Stimulated activated CD8-positive, alpha-beta memory T cell treated with anti-CD3 and anti-CD28 coated beads, Interleukin-7, amount 100 ng/mL, for 1 hour (primary cell): ENCODE measurements at places on chromosomes 11 and 22.

DNA sequence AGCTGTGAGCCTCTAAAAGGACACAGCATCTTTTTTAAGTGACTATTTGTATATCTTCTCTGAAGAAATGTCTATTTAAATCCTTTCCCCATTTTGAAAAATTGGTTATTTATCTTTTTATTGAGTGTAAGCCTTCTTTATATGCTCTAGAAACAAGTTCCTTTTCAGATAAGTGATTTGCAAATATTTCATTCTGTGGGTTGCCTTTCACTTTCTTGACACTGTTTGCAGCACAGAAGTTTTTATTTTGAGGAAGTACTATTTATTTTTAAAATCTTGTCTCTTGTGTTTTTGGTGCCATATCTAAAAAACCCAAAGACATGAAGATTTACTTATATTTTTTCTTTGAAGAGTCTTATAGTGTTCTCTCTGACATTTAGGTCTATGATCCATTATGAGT, 40.1 kb upstream of the LYVE1 start:
- no peak for DNase-seq

GRCh38 chr11:75073459-75074190, 23.1 kb downstream of the OR2AT4 start:
- DNase-seq, result no peak

DNA sequence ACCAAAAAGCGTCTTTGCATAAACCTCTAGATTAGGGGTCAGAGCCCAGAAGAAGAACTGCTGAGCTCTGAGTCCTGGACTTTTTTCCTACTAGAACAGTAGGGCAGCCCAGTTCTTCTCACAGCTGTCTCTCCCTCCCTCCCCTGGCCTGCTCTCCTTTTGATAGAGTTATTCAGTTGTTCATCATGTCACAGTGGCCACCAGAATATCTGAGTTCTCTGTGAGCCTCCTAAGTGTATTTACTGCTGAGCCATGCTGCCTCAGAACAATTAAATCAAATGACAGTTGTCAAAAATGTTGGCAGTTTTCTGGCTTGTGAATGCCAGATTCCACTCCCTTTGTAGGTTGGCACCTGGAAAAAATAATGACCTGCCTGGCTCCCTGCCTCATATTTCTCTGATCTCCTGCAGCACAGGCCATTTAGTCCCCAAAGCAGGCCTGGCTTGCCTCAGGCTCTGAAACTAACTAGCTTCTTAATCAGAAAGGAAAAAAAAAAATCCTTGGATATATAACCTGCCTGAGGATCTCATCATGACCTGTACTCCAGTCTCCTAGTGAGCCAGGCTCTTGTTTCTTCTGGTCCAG, 377.4 kb upstream of the LARGE1 start:
- no peak for DNase-seq

DNA sequence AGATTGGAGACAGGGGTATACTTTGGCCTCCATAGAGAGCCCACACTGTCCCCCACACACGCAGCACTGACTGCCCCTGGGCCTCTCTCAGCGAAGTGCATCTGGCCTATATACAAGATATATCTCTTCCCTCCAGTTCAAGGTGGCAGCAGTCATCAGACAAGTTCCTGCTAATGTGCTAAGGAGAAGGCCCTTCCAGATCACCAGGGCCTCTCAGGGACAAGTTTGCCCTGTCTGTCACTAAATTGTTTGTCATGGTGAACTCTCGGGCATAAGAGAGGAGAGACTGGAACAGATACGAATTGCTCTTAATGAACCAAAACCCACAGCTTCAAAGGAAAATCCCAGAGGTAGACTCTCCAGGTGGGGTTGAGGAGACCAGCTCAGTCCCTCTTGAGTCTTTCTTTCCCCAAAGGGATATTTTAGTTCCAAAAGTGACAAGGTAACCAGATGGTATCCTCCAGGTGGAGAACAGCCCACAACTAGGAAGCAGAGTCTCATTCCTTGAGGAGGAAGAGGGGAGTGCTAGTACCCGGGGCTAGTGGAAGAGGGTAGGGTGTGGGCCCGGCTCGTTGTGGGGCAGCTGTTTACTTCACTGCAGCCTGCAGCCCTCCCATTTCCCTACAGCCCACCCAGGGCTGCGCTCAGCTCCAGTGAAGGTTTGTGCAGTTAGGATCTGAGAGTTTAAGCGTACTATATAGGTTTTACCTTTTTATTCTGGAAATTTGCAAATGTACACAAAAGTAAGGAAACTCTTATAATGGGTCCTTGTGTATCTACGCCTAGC, 2.2 kb upstream of the SLC35C1 start:
- DNase-seq, result no peak

DNA sequence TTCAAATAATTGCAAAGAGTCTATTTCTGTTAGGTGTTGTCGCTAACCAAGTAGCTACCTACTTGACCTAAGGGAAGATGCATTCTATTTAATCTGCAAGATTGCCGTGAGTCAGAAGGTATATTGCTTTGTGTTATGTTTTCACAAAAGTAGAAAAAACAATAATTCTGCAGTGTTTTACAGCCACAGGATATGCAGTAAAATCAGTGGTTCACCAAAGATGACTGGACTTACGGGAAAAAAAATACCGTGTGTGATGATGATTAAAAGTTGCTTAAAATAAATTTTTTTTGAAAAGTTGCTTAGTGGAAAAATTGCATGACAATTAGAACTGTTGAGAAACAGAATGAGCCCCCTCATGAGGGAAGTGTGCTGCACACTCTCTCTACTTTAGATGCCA, 209.1 kb downstream of the DDX10 start:
- DNase-seq, result no peak

DNA sequence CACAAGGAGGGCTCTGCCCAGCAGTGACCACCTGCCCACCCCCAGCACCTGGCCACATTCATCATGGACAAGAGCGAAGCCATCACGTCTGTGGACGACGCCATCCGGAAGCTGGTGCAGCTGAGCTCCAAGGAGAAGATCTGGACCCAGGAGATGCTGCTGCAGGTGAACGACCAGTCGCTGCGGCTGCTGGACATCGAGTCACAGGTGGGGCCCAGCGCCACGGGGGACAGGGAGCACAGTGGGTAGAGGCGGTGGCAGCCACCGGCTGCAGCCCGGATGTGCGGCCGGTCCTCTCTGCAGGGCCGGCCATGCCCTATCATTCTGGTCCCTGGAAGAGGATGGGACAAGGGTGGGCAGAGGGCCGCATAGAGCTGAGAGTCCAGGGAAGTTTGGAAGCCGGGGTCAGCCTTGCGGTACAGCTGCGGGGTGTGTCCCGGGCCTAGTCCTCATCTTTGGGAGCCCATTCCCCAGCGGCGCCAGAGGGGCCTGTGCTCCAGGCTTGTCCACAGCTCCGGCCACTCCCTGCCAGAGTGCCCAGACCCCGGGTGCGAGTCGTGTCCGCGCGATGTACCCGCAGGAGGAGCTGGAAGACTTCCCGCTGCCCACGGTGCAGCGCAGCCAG, 14.1 kb downstream of the EPS8L2 start:
- DNase-seq, result no peak

DNA sequence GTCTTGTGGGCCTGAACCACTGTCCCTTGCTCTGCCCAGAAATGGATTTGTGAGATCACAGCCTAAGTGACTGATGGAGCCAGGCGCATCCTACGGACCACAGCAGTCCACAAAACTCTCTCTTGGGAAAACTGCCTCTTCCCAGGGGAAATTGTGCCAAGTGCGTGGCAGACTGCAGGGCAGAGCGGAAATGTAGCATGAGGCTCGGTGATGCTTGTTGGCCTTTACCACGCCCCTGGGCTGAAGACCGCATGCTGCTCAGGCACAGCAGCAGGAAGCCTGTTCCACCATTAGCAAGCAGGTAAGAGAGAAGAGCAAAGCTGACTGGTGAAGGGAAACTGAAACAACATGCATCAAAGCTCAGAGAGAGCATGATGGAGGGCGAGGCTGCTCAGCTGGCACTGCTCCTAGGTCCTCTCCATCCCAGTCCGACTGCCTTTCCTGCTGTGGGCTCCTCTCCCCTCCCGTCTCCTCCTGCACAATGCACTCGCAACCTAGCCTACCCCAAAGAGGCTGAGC, 26.5 kb upstream of the SCARF2 start:
- peak; percentile 16 for DNase-seq

DNA sequence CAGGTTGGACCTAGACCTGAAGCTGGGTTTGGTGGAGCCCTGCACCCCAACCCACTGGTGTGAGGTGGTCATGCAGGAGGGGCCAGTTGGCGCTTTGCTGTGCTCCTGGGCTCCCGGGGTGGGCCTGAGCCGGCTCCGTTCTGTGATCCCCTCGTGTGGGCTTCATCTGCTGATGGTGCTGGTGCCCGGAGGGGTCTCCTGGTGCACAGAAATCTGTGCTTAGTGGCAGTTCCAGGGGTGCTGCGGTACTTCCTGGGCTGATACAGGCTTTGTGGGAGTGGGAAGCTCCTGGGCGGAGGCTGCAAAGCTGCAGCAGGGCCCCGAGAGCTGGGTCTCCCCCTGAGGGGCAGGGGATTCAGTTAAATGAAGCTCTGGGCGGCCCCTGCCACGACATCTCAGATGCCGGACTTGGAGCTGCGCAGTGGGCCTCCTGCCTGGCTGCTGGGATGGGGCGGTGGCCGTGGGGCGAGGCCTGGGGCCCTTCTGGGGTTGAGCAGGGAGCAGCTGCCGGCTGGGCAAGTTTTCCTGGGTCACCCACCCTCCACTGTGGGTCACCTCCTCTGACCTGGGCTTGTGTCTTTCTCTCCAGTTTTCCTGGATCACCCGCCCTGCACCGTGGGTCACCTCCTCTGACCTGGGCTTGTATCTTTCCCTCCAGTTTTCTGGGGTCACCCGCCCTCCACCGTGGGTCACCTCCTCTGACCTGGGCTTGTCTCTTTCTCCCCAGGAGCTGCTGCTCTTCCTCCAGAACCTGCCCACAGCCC, 410.5 kb downstream of the TBC1D22A start:
- DNase-seq, result no peak

GRCh38 chr11:68940651-68941323, 37.1 kb downstream of the IGHMBP2 start:
- DNase-seq, result no peak

GRCh38 chr22:45960477-45961386, 16.2 kb downstream of the WNT7B start:
- DNase-seq, result no peak
